CD4-positive, alpha-beta T cell treated with Interleukin-6 for 4 hours (primary cell): ENCODE measurements at places on chromosomes 5 and 9.

GRCh38 chr9:99357575-99357974, 135.5 kb downstream of the SEC61B start:
- DNase-seq = no peak

DNA sequence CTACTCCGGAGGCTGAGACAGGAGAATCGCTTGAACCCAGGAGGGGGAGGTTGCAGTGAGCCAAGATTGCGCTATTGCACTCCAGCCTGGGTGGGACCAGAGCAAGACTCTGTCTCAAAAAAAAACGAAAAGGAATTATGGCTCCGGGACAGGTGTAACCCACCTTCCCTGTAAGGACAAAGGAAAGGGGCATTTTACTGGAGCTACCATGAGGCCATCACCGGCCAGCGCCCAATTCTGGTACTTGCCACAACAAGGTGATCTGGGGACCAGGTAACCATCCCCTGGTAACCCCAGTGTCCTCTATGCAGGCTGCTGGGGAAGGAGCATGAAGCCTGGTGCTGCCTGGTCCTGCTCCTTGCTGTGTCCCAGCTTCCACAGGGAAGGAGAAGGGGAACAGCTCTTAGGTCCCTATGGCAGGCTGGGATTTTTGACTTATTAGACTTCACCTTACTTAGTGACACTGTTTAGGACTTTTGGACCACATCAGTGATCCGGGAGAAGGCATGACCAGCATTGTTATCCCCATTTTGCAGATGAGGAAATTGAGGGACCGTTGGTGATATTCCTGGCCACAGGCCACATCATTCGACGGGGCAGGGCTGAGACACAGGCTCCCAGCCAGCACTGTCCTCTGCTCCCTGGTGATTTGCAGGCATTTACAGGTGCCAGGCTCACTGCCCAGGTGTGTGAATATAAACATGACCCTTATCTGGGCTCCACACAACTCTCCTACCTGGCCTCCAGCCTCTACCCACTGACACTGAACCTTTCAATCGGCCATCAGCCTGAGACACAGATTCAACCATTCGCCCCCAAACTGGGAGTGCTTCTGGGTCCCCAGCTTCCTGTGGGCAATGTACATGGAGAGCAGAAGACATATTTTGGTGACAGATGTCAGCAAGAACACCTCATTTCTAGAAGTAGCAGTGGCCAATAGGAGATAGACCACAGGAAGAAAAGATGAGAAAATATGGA, 26.5 kb upstream of the ABO start:
- DNase-seq = no peak

DNA sequence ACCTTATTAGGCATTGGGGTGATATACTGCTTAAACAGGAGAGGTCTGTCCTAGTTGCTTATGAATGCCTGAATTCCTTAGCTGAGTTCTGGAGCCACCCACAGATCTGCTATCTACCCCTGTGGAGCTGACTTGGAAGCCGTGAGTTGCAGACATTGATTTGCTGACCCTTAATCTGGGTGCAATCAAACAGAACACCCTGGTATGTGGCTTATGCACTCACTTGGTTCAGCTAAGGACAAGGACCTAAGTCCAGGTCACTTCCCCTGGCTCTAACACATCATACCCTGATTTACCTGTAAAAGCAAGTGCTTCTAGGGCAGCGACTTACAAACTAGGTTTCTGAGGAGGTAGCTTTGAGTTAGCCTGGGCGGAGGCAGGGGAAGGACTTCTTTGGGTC, 41.6 kb upstream of the TLR4 start:
- no peak for DNase-seq

GRCh38 chr9:86413971-86414880, 60.0 kb upstream of the TUT7 start:
- no peak for DNase-seq

DNA sequence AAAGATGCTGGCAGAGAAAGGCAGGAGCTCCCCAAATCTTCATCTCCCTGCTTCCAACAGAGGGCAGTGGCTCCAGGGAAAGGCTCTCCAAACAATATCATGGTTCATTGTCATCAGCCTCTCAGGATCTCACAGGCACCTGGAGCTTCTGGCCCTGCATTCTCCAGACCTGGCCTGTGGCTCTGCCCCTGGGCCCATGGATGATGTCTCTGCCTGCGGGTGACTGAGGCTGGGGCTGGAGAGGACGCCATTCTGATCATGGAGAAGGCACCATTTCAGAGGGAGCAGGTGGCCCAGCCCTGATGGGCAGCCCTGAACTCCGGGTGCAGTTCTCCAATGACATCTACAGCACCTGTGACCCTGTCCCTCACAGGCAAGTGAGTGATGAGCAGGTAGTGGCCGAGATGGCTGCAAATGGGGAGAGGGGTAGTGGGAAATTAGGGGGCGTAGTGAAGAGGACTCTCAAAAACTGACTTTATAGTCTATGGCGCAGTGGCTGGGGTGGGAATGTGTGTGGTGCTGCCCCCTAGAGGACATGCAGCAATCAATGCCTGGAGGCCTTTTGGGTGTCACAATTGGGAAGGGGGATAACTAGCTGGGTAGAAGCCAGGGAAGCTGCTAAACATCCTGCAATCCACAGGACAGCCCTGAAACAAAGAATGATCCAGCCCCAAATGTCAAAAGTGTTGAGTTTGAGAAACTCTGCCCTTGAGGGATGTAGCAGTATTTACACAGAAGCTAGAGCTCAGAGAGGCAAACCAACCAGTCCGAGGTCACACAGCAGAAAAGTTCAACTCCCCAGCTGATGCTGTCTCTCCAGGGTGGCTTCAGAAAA, 3.2 kb downstream of the SH3PXD2B start:
- DNase-seq = peak; percentile 55

- no peak for DNase-seq
Measured at GRCh38 chr5:95938347-95938746, 23.3 kb downstream of the ELL2 start.

DNA sequence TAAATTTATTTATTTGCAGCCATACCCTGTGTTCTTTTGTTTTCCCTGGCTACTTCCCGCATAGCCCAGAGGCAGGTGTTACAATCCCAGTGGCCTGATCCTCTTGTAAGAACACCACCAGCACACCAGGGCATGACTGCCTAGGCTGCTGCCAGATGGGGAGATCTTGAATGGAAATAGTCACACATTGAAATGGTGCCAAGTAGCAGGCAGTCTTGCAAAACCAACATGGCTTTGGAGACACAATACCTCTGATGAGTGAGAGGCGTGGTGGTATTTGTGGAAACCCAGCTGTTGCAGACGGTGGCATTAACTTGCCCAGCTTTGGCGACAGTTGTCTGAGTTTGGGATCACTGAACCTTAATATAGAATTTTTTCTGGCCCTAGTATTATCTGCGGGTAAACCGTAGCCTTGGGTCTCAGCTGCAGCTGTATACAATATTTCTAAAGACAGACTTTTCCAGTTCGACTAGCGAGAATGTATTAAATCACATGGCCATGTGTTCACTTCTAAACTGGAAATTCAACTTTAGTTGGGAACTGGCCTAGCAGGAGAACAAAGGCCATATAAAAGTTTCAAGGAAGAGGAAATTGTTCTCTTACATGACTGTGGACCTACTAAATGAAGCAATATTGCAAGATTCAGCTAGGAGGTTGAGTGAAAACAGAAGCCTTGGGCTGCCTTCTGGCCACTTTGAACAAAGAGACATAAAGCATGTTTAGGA, 277.0 kb downstream of the SMARCA2 start:
- no peak for DNase-seq

- DNase-seq = no peak
Measured at GRCh38 chr5:364497-364896, 43.0 kb downstream of the AHRR start.

GRCh38 chr5:114434396-114435219, 72.7 kb downstream of the KCNN2 start:
- no peak for DNase-seq

DNA sequence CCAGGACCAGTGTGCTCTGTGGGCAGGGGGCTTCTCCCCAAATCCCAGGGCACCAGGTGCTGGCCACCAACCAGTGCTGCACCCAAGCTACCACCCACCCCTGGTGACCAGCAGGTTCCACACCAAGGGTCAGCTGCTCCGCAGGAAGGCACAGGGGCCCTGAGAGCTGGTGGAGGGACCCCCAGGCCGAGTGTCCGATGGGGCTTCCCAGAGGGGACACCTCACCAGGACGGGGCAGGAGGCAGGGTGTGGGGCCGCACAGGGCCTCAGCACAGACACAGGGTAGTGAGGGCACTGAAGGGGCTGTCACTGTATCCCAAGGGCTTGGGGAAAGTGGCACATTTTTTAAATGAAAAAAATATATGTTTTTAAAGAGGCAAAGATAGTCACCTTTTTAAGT, 18.1 kb downstream of the LCN9 start:
- DNase-seq = no peak

DNA sequence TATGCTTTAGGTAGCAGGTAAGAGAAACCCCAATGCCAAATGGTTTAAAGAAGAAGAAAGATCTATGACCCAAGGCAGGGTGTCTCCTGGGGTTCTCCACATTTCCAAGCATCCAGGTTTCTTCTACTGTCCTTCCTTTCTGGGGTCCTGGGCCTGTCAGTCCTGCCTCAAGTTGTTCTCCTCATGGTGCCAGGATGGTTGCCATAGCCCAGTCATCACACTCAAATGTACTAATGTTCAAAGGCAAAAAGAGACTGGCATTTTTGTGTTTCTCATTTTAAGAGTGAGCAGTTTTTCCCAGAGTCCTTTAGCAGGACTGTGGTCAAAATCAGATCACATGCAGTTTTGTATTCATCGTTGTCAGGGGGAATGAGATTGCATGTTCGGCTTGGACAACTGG, 59.9 kb upstream of the BOD1 start:
- DNase-seq = no peak

- DNase-seq = no peak
Measured at GRCh38 chr5:127758766-127759283, 55.6 kb downstream of the CCDC192 start.

- DNase-seq = no peak
Measured at GRCh38 chr9:69599232-69599971, 72.8 kb downstream of the APBA1 start.

DNA sequence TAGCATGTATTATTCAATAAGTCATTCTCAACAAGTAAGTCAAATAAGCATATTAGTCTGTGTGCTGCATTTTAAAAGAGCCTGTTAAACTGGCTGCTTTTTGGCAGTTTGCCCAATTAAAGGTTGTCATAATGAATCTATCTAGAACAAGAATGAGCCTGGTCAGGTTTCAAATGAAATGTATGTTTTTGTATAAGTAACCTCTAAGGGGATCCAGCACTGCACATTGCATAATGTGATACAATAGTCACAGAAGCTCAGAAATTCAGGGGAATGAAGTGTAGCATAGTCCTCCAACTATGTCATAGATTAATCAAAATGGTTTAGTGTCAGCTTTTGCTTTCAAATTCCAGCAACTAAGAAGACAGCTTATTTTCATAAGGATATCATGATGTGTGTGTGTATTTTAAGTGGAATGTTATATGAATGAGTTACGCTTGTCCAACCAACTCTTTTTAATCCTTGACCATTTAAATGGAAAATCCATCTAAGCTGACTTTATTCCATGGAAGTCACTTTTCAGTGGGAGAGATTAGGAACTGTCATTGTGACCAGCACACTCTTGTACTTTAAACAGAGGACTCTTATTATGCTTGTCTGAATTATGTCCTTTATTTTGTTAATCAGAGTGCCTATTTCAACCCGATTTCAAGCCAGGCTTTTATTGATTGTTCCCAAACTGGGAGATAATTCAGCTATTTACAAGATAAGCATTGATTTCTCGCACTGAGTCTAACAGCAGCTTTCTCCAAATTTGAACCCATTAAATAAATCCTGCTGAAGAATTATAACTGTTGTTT, 283.9 kb upstream of the ADAMTSL1 start:
- DNase-seq = no peak

DNA sequence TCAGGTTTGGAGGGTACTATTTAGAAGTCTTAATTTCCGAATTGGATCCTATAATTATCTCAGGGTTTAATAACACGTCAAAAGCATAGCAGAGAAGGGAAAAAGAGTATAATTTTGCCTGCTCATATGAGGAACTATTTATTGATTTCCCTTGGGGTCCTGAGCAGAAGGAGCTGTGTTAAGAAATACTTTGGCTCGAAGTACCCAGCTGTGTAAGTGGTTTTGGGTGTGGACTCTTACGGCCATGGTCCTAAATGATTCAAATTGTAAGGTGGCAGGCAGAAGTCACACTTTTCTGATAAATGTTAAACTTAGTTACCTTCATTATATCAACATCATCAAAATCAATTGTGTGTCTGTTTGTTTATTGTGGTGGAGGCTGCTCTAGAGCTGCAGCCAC, 190.4 kb downstream of the MTRR start:
- no peak for DNase-seq

- no peak for DNase-seq
Measured at GRCh38 chr9:79154806-79155205, 417.0 kb upstream of the TLE4 start.

GRCh38 chr9:37916471-37917312, 12.8 kb upstream of the SLC25A51 start:
- DNase-seq = no peak

GRCh38 chr9:109027176-109027575, 13.9 kb upstream of the CTNNAL1 start:
- DNase-seq = no peak

- DNase-seq = no peak
Measured at GRCh38 chr5:110865400-110866094, 126.7 kb downstream of the SLC25A46 start.

GRCh38 chr5:33072296-33072695, 361.2 kb downstream of the NPR3 start:
- no peak for DNase-seq

GRCh38 chr9:135326633-135327152, 152.9 kb upstream of the PPP1R26 start:
- no peak for DNase-seq

DNA sequence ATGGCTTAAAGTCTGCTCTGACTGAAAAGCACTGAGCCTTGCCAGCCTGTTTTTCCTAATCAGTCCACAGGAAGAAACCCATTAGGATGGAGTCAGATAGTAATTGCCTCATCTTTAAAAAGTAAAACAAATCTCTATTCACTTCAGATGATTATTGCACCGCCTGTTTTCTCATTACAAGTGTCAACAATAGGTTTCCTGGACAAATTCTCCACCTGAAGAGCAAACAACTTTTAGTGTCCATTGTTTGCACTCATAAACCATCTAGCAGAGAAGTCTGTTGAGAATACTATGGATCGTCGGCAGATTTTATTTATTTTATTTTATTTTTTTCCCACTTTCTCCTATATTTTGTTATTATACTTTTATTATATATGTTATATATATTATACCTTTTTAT, 20.3 kb downstream of the C5orf63 start:
- no peak for DNase-seq

GRCh38 chr5:167899490-167900070, 391.9 kb upstream of the WWC1 start:
- DNase-seq = no peak

DNA sequence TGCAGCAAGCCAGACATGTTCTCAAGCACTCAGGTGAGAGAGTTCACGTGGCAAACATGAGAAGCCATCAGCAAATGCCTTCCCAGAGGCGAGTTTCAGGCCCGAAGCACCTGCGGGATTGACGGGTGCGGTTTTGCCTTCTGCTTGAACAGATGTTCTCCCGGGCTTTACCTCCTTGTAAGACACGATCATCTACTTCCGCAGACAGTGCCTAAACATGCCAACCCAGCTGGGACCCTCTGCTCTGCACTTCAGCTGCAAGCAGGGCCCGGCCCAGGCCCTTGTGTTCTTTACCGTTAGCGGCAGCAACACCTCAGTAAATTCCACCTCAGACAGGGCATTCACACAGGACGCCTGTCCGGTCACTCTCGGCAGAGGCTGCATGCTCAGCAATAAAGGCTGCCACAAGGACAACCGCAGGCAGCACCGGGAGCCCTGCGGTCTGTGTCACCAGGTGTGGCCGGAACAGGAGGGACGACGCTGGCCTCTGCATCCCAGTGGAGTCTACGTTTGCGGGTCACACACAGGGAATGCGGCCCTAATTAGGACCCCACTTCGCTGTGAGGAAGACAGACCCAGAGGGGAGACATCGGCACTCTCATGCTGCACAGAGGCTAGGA, 139.6 kb downstream of the ROR2 start:
- no peak for DNase-seq
